PC-9 (cell line): ENCODE measurements at places on chromosomes 5 and 9. TPM values are rescaled to one million over a fixed set of nuclear protein-coding genes. Genes with fewer than 3 reads are reported as not detected.
A peak's percentile ranks its signal among the peaks of the same experiment; 100 is the strongest.

DNA sequence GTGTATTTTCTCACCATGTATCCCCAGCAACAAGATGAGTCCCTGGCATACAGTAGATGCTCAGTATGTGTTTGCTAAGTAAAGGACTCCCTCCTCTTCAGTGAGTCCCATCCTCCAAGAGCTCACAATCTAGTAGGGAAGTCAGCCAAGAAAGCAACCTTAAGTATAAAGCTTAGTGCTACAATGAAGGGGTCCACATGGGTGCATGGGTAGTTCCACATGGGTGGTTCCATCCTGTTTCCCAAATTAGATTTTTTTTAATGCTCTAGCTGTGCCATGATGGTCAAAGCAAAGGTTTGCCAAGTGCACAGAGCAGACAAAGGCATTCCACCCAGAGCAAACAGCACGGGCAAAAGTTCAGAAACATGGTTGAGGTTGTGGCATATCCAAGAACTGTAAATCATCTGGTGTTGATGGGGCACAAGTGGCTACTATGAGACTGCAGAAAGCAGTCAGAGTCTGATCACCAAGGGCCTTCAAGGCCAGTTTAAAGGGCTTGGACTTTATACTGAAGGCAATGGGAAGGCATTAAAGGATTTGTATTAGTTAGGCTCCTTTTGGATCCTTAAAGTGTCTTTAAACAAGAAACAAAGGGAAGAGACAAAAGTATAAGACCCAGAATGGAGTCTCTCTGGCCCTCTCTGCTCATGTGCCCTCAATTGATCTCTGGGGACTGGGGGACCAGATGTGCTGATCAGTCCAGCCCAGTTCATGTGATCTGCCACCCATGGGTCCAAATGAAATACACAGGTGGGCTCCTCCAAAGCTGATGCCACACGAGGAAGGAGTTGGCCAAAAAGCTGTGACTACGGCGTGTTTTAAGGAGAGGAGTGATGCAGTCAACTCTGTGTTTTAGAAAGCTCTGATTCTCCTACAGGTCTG is 9.0 kb upstream of the CPLX2 start:
- DNase-seq = no peak

GRCh38 chr9:13845460-13845859 is 468.5 kb downstream of the NFIB start:
- DNase-seq = no peak

DNA sequence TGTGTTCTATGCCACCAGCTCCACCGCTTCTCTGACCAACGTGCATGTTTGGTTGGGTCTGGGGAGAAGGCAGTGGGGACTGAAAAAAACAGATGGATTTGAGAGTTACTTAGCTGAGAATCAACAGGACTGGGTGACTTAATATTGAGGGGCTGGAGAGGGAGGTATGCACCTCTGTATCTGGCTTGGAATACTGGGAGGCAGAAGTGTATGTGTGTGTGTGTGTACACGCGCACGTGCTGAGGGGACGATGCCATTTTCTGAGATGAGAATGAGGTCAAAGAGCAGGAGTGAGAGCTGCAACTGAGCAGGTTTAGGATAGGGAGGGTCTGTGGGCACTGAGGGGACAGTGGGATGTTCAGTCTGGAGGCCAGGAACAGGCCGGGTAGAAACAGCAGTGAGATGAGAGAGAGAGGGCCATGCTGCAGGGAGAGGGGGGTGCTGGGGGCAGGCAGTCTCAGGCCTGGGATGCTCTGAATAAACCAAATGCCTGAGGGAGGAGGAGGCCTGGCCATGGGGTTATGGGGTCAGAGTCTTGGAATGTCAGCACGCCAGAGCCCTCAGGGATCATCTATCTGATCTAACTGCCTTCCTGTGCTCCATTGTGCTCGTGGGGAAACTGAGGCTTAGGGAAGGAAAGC is 14.0 kb downstream of the PDGFRB start:
- DNase-seq = no peak

- peak; percentile 76 for DNase-seq
These were observed at the start of gene TMOD1 for GRCh38 chr9:97501177-97501971. Gene TMOD1, plus strand, starts transcription at chr9:97501666. Its CDS starts 22,523 bp downstream, at chr9:97524189.

GRCh38 chr5:146341854-146342253 is 3.2 kb downstream of the POU4F3 start:
- no peak for DNase-seq

DNA sequence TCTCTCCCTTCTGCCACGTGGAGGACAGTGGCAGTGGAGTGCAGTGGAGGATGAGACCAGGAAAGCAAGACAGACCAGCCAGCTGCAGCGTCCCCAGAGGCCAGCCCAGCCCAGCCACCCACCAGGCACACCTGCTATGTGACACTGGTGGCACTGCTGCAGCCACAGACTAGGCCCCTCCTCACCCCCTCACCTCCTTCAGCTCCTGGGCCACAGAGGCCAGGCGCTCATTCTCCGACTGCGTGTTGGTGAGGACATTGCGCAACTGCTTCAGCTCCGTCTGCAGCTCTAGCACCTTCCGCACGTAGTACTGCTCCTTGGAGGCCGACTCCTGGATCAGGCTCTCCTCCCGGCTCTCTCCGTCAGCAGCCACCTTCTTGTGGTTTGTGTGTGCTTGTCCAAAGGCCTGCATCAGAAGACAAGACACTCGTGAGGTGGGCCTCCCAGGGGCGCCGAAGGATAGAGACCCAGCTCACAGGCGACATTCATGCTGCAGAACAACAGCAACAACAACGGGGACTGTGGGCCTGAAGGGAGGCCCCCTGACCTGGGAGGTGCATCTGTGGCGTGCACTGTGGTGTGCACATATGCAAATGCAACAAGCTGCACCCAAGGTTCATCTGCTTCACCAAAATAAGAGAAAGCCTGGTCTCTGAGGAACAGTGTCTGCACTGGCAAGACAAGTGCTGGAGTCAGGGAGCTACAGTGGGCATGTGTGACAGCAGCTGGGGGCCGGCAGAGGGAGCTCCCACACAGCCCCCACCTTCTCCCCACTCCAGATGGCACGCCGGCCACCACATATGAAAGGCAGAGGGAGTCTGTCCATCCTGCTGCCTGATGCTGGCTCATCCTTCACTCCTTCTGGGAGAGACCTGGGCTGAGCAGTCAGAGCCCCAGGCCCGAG is 35.5 kb downstream of the BICD2 start:
- no peak for DNase-seq

GRCh38 chr5:38039091-38039490 is 199.2 kb upstream of the GDNF start:
- DNase-seq = no peak

DNA sequence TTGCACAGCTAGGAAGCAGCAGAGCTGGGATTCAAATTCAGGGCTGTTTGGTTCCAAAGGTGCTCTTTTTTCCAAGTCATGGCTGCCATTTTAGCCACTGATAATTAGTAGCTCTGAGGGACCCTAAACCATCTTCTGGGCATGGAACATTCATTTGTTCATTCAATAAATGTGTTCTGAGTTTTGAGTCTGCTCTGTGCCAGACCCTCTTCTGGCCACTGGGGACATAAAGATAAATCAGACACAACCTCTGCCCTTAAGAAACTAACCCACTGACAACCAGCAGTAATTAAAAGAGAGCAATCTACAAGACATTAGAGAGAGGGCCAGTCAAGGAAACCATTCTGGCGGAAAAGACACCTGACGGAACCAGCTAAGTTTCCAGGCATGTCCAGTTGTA is 2.0 kb upstream of the CPEB4 start:
- DNase-seq = no peak

DNA sequence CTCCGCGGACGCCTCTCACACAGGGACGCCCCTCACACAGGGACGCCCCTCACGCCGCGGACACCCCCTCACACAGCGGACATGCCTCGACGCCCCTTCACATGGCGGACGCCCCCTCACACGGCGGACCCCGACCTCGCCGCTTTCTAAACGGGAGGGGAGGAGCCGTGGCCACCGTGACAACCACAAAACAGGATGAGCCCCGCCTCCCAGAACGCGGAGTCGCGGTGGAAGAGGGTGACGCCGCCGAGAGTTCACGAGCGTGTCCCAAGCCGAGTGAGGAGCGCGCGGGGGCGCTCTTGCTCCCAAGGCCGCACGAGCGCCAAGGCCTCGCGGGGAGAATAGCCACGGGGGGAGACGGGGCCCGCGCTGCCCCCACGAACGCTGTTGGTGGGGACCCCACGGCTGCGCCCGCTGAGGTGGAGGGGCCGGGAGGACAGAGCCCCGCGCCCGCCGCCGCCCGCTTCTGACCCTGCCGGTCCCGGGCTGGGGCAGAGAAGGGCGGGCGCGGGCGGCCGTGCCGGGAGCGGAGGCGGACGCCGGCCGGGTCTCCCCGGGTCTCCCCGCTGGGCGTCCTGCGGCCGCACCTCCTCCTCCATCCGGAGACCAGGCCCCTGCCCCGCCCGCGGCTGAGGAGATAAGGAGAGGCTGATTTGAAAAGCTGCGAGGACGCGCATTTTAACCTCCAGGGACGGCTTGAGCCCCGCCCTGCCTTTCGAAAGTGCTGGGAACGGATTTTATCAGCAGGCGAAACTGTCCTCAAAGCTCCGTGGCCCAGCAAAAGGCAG is 3.9 kb upstream of the NKD2 start:
- DNase-seq = peak; percentile 57

The APBA1 gene
- 0.44 and 1.4 TPM in 2 replicates for total RNA-seq

The GABRP gene
- 2.1 and 5.2 TPM in 2 replicates for total RNA-seq

The RAPGEF6 gene
- total RNA-seq = 17.1 and 21.9 TPM in 2 replicates

The LRRC70 gene
- total RNA-seq = 0.98 and 1.1 TPM in 2 replicates

The SMIM32 gene
- total RNA-seq = not detected in 2 replicates
